Adipocyte (in vitro differentiated cells): ENCODE measurements at places on chromosomes 11 and 22.

- DNase-seq = no peak
Measured at GRCh38 chr22:37109242-37109917, at the start of gene TMPRSS6. Gene TMPRSS6 (minus strand): TSS chr22:37109713. CDS start chr22:37103417, 6,296 bp downstream.

DNA sequence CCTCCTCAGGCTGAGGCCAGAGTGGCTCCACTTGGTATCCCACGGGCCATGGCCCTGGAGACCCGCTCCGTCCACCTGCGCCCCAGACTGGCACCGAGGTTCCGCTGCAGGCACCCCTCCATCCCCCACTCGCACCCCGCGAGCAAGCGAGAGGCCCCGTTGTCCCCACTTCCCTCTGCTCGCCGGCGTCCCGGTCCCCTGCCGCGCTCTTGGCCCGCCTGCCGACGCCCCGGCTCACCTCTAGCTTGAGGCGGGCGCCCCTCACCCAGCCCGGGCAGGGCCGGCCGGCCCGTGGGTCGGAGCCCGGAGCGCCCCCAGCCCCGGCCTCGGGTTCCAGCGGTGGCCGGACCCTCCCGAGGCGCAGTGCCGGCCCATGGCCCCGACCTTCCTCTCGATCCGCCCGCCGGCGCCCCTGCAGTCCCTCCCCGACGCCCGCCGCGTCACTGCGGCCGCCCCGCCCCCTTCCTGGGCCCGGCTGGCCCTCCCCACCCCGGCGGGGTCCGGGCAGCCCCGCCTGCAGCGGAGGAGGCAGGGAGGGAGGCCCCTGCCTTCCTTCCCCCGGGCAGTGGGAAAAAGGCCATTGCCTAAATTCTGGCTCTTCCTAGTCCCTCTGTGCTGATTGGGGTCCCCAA, at the start of gene PITPNM1:
PITPNM1 (minus strand) TSS at position 414 of the 632 bp plus-strand sequence. CDS start 1,183 bp downstream, outside the sequence.
- DNase-seq = peak; percentile 85

DNA sequence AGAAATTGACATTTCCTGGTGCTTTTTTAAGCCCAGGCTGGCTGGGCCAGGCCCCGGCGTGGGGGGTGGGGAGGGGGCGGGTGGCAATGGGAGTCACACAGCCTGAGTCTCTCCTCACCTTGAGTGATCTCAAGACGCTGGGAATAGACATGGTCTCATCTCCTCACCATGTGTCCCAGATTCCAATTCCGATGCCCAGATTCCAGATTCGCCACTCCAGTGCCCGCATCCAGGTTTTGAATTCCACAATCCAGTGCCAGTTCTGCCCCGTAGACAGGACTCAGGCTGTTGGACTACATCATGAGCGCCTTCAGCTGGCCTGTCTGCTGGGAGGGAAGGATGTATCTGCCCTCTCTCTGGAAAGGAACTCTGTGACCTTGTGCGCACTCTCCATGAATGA, 19.1 kb downstream of the KCNC1 start:
- no peak for DNase-seq

DNA sequence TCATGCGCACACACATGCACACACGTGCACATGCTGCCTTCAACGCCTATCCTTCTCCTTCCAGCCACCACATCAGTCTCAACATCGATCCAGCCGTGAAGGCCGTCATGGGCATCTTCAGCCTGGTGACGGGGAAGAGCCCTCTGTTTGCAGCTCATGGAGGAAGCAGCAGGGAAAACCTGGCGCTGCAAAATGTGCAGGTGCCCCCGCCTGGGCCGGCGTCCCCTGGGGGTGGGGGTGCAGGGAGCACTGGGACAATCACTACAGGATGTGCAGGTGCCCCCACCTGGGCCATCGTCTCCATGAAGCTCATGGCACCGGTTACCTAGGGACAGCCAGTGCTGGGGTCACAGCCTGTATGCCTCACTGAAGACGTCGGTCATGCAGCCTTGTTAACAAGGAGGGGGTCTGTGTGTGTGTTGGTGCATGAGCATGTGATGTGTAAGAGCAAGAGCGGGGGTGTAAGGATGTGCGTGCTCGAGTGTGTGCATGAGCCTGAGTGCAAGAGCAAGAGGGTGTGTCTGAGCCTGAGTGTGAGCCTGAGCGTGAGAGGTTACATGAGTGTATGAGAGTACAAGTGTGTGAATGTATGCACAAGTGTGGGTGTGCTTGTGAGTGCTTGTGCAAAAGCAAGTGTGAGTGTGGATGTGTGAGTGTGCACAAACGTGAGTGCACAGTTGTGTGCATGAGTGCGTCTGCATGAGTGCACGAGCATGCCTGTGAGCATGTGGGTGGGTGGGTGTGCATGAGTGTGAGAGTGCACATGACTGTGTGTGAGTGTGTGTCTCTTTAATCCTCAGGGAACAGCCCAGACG, 31.5 kb downstream of the NADSYN1 start:
- DNase-seq = no peak

DNA sequence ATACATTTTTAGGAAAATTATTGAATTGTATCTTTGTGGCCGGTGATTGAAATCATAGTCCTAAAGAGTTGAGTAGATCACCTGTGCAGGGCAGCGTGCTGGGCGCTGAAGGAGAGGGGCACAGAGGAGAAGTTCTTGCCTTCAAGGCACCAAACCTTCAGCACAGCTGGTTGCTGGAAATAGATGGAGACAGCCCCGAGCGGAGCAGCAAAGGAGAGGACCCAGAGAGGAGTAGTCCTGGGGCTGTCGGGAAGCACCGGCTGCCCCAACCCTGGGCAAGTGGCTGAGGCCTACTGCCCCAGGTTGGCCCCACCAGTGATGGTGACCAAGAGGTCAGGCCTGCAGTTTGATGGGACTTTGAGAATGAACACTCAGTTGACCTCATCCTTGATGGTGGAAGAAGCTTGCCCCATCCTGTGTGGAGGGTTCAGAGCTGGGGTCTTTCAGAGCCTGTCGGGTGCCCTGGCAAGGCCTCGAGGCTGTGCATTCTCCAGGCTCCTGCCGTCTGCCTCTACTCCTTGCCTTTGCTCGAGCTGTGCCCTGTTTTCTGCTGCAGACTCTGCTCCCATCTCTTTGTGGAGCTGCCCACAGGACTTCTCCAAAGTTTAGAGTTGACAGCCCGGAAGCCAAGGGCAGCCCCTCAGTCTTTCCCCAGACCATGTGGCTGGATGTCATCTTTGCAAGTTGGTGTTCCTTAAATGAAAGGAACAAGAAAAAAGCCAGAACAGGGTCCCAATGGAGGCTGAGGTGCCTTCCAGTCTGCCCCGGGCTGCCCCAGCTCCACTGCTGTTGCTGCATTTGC, 285.1 kb downstream of the TBC1D22A start:
- no peak for DNase-seq

- DNase-seq = no peak
Measured at GRCh38 chr11:27401833-27402316, 38.9 kb upstream of the CCDC34 start.

GRCh38 chr11:120178561-120179056, 32.2 kb upstream of the OAF start:
- peak; percentile 48 for DNase-seq

DNA sequence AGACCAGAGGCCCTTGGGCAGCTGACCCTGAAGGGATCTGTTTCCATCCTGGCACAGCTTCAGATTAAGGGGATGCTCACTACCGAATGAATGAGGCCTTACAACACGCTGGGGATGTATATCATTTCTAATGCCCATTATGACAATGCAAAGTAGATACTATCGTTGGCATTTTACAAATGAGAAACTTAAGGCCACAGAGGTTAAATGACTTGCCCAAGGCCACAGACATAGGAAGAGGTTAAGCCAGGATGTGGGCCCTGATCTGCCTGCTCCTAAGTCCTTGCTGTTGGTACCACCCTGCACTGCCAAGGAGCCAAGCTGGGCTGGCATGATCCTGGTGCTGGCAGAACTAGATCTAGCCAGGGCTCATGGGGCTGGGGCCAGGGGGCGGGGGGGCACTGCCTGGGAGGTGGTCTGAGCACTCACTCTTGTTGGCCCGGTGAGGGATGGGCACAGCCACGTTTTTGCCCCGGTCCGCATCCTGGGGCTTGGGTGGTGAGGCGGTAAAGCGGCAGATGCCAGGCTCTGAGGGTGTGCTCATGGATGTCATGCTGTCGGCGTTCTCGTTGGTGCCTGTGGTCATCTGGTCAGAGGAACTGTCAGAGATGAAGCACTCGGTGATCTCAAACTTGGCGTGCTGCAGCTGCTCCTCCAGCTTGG, 102.8 kb downstream of the CEP164 start:
- no peak for DNase-seq
